ENCODE measurements at places on chromosomes 1 and 21.

- DNase-seq = no peak
Measured at GRCh38 chr1:99950486-99950885, 19.3 kb upstream of the SLC35A3 start.

GRCh38 chr1:97832481-97832880, 88.4 kb downstream of the DPYD start:
- no peak for DNase-seq

GRCh38 chr1:101816262-101816661, 180.5 kb downstream of the OLFM3 start:
- DNase-seq = no peak

DNA sequence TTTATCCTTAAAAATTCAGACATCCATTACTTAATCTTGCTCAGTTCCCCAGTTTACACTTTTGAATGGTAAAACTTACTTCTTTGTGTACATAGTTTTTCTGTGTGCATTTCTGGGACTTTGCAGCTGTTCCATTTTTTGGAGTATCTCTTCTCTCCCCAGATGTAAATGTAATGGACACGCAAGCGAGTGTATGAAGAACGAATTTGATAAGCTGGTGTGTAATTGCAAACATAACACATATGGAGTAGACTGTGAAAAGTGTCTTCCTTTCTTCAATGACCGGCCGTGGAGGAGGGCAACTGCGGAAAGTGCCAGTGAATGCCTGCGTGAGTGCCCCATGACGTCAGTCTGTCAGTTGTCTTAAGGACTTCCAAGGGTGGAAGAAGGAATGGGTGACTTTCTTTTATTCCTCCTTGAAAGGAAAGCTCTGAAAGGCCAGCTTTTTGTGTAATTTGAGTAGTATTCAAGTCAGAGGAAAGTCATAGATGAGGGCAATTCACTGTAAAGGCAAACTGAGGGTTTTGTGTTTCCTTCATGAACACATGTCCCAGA, 75.7 kb upstream of the LAMC2 start:
- DNase-seq = no peak

DNA sequence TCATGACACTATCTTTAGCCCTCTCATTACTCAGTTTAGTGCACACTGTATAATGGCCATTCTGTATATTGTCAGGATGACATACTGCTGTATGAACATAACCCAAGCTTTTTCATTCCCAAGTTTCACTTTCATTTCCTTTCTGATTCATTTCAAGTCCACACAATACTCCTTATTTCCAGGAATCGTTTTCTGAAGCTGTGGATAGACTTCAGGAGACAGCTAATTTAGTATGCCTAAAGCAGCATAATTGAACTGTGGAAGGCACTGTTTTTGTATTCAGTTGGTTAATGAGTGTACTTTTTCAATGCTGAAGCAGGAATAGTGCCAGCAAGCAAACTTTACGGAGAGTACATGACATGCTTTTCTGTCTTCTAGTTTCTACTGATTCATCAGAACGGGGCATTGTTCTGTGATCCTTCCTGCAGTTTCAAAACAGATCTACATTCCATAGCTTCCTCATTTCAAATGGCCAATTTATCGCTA, 578.5 kb upstream of the ZP4 start:
- no peak for DNase-seq

DNA sequence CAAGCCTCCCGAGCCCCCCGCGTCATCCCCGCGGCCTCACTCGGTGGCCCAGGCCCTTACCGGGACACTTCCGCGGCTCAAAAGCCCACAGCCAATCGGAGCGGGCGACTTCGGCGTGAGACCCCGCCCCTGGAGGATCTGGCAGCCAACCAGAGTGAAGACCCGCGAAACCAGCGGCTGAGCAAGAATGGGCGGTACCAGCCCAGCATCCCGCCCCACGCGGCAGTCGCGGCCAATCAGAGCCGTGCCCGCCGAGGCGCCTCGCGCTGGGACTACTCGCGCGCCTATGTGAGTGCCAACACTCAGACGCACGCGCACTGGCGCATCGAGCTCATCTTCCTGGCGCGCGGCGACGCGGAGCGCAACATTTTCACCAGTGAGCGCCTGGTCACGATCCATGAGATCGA, 22.5 kb downstream of the DISP3 start:
- DNase-seq = peak; percentile 11

DNA sequence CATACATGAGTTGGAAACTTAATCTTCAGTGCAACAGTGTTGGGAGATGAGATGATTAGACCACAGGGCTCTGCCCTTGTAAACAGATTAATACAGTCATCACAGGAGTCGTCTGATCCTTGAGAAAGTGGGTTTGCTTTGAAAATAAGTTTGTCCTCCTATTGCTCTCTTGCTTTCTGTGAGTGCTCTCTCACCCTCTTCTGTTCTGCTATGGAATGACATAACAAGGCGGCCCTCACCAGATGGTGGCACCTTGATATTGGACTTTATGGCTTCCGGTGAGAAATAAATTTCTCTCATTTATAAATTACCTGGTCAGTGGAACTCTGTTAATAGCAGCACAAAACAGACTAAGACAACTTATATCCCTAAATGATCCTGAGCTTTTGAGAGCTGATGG, 353.6 kb downstream of the BRINP3 start:
- no peak for DNase-seq

DNA sequence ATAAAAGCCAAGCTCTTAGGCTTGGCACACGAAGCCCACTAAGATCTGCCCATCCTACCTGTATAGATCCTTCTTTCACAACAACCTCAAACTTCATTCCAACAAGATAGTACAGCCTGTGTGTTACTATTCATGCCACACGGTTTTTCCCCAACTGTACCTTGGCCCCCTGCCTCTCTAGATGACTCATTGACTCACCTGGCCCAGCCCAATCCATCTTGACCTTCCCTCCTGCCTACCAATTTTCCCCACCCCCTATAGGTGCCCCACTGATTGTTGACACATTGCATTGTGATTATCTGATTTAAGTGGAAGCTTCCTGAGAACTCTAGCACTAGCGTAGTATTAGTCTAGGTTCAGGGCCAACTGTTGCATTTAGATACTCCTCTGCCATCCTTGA, 2.0 kb upstream of the CD101 start:
- DNase-seq = no peak

DNA sequence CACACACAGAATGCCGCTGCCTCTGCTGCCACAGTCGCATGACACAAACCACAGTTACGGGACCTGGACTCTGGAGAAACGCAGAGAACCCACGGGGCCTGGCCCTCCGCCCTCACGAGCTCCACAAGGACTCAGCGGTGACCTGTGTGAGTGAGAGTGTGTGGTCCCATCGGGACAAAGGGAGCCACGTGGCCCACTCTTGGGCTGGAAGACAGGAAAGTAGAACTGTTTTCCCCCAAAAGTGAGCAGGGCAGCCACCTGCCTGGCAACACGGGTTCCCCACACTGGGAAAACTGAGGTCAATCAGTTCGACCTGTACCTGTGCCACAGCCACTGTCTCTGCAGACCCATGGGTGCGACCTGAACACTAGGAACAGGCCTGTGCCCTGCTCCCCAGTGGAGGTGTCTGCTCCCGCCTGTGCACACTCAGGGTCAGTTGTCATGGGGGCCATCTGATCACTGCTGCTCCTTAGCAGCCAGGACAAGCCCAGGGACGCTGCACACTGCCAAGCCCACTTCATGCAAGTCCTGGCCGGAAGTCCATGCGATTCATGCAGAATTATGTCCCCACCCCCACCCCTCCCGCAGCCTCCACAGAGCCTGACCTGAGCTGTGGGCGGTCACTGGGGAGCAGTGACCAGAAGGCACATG, 54.4 kb upstream of the ADARB1 start:
- DNase-seq = no peak

DNA sequence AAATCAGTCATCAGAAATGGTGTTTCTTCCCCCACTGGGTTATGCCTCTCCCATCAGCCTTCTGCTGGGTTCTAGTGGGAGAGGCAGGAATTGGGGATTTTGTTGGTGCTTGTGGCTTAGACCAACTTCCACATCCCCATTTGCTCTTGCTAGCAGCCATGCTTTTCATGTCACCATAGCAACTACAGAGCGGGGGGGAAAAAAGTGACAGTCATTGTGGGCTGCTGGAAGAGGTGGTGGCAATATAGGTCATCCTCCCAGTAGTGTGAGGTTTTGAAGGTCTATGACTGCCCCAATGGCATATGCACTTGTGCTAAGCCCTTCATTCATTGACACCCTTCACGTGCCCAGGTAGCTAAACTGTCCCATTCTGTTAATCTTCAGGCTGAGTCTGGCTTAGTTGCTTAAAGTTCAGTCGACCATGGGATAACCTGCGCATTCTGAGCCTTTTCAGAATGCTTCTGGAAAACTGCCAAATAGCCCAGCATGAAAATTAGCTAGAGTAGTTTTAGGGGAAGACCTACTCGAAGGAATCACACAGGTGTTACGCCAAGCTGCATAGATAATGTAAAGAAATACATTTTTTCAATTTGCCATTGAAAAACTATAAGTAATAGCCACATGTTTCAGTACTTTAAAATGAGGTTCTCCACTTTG, 53.7 kb upstream of the ZNF326 start:
- DNase-seq = peak; percentile 22

DNA sequence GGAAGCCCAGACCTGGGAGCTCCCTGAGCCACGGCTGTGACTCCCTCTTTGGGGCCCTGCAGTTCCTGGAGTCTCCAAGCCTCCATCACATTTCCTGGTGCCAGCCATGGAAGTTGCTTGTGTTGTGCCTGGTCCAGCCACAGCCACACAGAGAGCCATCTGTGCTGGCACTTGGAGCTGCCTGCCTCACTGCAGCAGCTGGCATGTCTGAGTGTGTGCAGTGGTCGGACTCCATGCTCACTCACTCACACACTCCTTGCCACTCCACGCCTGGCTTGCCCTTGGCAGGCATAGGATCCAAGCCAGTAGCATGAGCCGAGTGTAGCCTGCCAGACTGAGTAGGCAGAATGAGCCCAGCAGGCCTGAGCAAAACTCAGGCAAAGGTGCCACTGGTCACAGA, 516.3 kb upstream of the BEND5 start:
- no peak for DNase-seq

DNA sequence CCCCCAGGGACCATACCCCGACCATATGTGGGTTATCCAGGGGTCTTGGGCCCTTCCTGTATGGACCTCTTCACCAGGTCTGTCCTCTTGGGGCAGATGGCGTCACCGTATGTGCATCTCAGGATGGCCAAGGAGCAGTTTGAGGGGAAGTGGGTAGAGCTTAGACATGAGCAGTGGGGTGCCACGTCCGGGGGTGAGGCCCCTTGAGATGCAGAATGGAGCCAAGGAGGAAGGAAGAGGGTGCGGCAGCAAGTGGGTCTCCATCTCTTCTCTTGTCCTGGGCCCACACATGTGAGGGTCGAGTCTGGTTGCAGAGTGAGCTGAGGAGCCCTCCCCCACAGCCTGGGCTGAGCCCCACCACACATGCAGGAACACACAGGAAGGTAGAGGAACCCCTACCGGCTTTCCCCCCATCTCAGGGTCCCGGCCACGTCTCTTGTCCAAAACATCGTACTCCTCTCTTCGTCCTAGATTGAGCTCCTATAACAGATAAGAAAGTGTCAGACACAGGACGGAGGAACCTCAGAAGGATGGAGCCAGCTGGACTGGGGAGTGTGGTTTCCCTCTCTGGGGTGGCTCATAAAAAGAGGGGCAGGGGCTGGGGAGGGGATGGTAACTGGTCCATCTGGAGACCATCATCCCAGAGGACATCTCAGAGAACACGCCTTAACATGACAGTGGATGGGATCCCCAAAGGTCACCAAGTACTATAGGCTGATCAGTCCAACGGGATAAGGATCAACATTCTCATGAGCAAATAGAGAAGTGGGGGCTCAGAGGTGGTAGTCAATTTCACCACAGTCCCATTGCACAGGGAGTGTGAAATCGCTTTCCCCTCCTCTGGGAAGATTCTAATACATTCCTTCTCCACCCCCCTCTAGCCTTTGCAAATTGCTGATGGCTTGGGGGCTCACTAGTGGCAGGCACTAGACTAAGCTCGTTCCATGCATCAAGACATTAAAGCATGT, 79.9 kb downstream of the CD247 start:
- no peak for DNase-seq
